Esophagus mucosa (tissue), 1 donor: ENCODE measurements at places on chromosomes 5 and 9. TPM values are rescaled to one million over a fixed set of nuclear protein-coding genes. Genes with fewer than 3 reads are reported as not detected.

CLIC3 gene
- 154 TPM for total RNA-seq

DCTN4 gene
- total RNA-seq, result 49.4 TPM

PCDHGA9 gene
- 3.1 TPM for total RNA-seq

ORM1 gene
- total RNA-seq, result 1.6 TPM

BTNL3 gene
- not detected for total RNA-seq

WDR38 gene
- total RNA-seq, result not detected

LMBRD2 gene
- 5.8 TPM for total RNA-seq

ZNF483 gene
- 0.36 TPM for total RNA-seq

WWC1 gene
- 18.5 TPM for total RNA-seq

DNA sequence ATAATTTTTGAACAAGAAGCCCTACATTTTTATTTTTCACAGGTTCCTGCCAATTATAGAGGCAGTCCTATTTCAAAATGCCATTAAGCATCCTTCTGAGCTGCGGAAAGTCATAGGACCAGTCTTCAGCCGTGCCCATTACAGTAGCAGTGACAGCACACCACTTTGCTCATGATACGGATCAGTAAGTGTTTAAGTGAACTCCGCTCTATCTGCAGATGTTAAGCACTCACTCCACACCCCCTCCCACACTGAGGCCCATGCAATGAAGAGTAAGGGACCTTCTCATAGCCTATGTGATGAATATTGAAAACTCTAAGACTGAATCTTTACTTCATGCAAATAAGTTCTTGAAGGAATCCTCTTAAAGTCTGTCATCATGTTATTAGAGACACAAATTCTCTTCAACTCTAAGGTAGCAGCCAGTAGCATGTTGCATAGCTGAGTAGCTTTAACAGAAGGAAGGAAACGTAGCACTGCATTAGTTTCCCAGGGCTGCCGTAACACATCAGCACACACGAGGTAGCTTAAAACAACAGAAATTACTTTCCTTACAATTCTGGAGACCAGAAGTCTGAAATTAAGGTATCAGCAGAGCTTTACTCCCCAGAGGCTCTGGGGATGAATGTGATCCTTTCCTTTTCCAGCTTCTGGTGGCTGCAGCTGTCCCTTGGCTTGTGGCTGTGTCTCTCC, 20.3 kb upstream of the TAF11L2 start:
- ATAC-seq, result no peak

DNA sequence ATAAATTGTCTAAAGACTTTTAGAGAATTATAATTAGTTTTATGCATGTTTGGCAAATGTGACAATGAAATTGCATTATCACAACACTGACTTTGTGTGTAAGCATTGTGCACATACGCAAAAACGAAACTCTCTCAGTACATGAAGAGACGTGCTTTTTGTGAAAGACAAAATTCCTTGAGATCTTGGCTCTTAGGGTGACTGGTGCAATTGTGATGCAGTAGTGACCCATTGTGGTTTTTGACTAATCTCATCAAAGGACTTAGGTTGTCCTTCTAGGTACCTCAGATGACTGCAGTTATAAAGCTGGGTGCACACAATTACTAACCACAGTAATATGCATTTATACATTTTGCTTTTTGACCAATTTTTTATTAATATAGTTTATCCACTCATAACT, 25.3 kb upstream of the TYRP1 start:
- ATAC-seq, result no peak

DNA sequence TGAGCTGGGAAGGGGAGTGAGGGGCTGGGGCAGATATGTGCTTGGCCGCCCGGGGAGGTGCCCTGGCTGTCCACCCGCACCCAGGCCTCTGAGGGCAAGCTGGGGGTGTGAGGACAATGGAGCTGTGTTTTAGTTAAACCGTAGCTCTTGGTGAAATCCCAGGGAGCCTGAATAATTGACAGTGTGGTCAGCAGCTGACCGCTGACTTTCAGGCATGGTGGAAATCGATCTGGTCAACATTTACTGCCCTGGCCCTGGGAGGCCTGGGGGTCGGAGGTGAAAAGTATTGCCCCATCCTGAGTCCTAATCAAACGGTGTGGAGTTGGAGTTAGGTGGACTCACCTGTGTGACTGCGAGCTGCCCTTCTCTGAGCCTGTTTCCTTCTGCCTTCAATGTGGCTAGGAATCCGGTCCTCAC, 31.2 kb upstream of the CRB2 start:
- ATAC-seq, result no peak

- ATAC-seq, result no peak
Measured at GRCh38 chr9:6759185-6759977, 1.6 kb downstream of the KDM4C start.

DNA sequence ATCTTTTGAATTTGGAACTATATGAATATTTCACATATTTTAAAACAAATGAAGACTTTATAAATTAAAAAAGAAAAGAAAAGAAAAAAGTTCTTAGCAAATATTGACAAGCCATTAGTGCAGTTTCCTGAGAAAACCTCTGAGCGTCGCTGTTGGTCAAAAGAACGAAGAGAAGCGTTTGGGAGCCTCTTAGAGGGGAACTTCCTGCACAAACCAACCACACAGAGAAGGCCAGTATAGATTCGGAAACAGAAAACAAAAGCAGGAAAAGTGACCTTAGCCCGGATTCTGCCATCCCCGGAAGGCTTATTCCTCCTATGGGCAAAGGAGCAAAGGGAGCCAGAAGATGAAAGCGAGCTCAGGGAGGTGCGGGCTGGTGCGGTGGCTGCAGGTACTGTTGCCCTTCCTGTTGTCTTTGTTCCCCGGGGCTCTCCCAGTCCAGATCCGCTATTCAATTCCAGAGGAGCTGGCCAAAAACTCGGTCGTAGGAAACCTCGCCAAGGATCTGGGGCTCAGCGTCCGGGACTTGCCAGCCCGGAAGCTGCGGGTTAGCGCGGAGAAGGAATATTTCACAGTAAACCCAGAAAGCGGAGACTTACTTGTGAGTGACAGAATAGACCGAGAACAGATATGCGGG, at the start of gene PCDHGB2:
PCDHGB2 (plus strand) TSS at position 205 of the 637 bp plus-strand sequence; CDS start at position 347, 142 bp downstream.
- ATAC-seq, result no peak

DNA sequence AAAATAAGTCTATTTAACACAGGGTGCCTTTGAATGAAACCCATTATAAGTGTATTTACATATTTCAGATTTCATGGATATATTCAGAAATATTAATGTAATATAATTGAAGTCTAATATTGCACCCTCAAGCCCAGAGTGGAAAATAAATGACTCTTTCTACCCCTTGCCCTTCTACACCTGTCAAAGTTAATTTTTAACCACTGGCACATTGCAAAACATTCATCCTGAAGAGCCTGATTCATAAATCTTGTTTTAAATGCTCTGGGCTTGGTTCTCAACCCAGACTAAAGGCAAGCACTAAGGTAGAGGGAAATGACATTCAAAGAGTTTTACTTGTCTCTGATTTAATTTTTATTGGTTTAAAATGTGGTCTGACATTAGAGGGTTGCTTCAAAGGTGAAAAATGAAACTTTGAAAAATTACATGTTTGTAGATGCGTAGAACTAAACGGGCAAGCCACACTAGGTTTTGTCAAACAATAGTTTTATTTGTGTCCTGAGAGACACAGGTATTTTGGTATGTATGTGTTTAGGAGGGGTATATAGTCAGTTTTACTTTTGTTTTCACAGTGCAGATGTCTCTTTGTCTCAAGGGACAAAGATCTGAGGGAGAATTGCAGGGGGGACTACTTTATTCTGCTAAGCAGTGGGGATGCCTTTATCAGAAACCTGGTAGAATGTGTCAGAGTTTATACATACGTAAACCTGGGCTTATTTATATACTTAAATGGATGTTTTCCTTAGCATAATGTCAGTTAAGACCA, 69.7 kb downstream of the PIK3R1 start:
- ATAC-seq, result no peak

DNA sequence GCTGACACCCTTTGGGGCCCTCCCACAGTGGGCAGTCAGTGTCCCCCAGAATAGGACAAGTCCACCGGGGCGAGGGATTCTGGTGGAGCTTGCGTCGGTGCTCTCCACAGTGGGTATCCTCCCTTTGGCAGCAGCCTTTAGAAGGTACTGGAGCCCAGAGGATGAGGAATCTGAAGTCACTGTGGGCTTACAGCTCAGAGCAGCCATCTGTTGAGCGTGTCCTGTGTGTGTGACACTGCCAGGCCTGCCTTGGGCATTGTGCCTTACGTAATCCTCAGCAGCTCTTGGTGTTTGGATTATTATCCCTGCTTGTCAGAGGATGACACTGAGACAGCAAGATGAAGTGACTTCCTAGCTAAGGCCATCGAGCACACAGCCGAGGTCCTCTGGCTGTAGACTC, 12.6 kb downstream of the URM1 start:
- ATAC-seq, result no peak

- ATAC-seq, result no peak
Measured at GRCh38 chr5:159697530-159697929, 218.8 kb upstream of the ADRA1B start.

- ATAC-seq, result peak; percentile 4
Measured at GRCh38 chr5:150411245-150411979, 1.3 kb downstream of the CD74 start.

DNA sequence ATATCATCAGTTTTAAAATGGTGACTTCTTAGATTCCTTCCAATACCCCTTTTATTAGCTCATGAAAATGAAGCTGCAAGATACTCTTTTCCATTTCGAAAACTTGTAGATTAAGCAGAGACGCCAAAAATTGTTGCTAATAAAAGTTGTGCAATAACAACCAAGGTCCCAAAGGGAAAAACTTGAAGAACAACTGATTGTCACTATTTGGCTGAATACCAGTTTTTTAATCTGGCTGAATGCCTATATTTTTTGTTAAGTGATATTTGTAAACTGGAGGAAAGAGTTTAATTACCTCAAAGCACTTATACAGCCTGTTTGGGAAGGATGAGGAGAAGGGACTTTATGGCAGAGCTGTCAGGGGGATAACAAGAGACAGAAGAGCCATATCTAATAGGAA, 14.6 kb downstream of the C5orf58 start:
- no peak for ATAC-seq

GRCh38 chr5:90144625-90145327, 264.8 kb downstream of the CETN3 start:
- no peak for ATAC-seq

DNA sequence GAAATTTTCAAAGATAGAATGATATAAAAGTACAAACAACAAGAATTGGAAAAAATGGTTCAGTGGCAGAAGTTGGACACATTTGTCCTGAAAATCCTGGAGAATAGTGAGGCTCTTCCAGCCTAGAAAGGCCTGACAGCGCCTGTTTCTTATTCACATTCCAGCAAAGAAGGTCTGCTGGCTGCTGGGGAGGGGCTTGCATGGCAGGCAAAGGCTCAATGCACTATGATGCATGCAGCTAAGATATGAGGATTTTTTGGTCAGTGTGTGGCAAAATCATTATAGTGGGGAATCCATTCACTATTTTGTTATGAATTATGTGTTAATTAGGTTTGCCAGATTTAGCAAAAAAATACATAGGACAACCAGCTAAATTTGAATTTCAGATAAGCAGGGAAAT, 243.9 kb upstream of the SLC30A5 start:
- ATAC-seq, result no peak

DNA sequence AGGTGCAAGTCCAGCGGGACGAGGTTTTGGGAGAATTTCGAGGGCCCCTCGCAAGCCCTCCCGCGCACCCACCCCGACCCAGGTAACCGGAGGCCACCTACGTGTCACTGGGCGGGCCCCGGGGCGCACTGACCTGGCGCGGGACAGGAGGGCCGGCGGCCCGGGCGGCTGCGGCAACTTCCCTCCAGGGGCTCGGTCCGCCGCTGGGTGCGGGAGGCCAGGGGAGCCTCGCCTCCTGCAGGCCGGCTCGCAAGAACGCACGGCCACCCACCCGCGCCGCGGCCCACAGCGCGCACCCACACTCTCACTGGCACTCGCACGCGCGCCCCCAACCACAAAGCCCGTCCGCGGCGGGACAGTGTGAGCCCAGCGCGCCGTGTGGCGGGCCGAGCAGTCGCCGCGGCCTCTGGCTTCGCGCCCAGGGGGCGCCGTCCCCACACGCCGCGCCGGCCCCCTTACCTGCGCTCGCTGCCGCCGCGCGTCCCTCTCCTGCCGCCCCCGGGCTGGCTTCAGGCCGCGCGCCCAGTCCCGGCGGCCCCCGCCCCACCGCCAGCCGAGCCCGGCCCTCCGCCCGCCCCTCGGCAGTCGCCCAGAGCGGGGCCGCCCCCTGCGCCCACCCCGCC, 451 bp downstream of the LPAR1 start:
- peak; percentile 39 for ATAC-seq

- no peak for ATAC-seq
Measured at GRCh38 chr5:83485842-83486241, 14.3 kb downstream of the VCAN start.

- no peak for ATAC-seq
Measured at GRCh38 chr9:95864852-95865580, 10.5 kb upstream of the ERCC6L2 start.

DNA sequence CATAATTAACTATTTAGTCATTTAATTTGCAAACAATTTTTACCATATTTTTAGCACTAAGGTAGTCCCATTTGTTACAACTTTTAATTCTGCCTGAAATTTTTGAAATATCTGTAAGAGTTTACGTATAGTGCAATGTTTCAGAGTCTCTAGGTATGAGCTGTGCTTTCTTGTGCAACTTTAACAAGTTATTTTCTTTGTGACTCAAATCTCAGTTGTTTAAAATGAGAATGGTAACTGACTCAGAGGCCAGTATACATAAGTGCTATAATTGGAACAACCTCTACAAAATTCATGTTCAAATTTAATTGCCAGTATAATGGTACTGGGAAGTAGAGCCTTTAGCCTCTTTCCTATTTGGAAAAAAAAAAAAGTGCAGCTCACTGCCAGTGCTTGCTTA, 14.2 kb upstream of the ZNF883 start:
- no peak for ATAC-seq

DNA sequence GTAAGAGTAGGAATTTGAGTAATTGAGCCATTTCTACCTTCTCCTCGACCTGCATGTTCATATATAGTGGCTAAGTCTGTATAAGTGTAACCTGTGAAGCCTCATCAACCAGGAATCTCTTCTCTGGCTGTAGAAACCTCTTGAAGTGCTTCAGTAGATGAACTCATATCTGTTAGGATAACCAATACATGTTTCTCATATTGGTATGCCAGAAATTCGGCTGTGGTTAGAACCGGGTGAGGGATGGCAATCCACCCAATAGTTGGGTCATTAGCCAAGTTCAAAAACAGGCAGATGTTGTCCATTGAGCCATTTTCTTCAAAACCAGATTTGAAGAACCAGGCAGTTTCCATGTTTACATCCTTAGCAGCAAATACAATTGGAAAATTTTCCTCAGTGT, 28.9 kb upstream of the GSN start:
- no peak for ATAC-seq

GRCh38 chr5:41648996-41649395, 138.6 kb upstream of the PLCXD3 start:
- ATAC-seq, result no peak

DNA sequence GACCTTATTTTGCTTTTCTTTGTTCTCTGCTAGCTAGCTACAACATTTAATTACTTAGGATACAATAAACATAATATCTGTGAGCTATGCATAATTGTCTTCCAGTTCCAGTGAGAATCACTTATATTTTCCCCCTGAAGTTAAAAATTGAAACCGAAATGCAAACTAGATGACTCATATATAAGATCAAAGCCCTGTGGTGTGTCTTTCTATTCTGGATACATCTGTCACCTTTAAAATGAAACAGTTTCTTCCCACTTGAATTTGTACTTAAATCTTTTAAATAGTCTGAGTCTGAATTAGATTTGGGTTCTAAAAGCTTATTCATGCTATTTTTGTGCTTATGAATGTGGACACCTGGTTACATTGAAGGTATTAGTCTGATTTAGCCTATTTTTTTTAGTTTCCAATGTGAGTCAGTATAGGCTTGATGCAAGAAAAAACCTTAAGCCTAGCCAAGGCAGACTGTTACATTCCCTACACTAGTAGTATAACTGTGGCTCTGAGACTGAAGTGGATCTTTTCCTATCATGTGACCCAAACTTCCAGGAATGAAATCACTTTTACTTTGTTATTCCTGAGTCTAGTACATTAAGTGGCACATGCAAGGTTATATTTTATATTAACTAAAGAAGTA, 703.5 kb upstream of the RGMB start:
- no peak for ATAC-seq
